ENCODE measurements at places on chromosomes 16 and 17.

- DNase-seq = no peak
Observed at GRCh38 chr17:10772425-10773380, 31.2 kb downstream of the TMEM238L start.

DNA sequence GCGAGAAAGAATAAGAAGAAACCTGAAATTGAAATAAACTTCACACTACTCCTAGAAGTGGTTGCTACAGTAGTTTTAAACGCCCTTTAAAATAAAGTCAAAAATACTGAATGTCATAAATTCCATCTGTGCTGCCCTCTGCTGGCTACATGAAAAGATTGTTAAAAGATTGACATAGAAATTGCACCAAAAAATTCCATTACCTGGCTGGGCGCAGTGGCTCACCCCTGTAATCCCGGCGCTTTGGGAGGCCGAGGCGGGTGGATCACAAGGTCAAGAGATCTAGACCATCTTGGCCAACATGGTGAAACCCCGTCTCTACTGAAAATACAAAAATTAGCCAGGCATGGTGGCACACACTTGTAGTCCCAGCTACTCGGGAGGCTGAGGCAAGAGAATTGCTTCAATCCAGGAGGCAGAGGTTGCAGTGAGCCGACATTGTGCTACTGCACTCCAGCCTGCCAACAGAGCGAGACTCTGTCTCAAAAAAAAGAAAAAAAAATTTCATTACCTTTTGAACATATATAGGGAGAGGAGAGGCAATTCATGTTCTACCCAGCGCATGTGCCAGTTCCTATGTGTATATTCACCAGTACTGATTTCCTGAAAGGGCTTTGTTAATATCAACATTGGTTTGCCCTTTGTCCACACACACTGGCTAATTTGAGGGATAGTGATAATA is 36.5 kb downstream of the CYTH1 start:
- DNase-seq = no peak

GRCh38 chr16:67934306-67935100 is 2.1 kb downstream of the PSMB10 start:
- DNase-seq = no peak

DNA sequence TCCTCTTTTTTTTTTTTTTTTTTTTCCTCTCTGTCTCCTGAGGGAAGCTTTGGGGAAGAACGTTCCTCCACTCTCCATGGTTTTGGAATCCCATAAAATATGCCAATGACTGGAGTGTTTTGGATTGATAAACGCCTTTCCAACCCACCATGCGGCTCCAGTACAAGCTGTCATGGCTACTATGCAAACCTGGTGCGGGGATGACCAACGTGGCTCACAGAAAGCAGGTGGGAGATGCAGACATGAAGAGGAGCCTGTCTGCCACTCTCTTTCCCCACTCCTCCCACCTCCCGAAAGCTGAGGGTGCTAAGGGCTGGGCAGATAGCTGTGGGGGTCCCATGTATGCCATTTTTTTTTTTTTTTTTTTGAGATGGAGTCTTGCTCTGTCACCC is 69.9 kb upstream of the SEC14L1 start:
- DNase-seq = no peak

- no peak for DNase-seq
Observed at GRCh38 chr17:48617471-48618255, 2.6 kb upstream of the HOXB8 start.

- no peak for DNase-seq
Observed at GRCh38 chr17:27549251-27549893, 81.6 kb upstream of the LGALS9 start.

GRCh38 chr16:25065899-25066298 is 45.6 kb upstream of the LCMT1 start:
- DNase-seq = no peak

DNA sequence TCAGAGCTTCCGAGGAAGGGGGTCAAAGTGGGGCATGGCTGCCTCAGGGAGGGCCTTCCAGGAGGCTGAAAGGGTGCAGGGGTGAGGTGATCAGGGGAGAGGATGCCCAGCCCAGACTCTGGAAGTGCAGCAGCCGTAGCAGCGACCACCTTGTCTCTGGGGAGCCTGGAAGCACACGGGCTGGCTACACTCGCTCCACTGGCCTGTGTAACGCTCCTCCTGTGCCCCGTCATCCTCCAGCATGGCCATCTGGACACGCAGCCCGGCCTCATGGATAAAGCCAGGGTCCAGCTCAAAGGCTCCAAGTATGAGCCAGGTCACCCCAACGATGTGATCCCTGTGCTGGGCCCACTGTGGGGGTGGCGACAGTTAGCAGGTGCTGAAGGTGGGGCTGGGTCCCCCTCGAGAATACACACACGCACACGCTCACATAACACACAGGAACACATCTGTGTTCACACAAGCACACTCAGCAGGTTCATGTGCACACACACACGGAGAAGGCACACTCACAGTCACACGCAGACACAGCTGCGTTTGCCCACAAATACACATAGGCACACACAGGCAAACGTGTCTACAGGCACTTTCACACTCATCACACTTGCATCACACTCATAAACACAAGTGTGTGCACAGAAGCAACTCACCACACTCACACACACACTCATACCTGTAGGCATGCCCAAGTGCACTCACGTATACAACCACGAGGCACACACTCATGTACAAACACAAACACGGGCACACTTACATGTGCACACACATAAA is 19.3 kb downstream of the POLR3K start:
- no peak for DNase-seq

- DNase-seq = no peak
Observed at GRCh38 chr17:61255647-61256046, 144.0 kb upstream of the TBX2 start.

DNA sequence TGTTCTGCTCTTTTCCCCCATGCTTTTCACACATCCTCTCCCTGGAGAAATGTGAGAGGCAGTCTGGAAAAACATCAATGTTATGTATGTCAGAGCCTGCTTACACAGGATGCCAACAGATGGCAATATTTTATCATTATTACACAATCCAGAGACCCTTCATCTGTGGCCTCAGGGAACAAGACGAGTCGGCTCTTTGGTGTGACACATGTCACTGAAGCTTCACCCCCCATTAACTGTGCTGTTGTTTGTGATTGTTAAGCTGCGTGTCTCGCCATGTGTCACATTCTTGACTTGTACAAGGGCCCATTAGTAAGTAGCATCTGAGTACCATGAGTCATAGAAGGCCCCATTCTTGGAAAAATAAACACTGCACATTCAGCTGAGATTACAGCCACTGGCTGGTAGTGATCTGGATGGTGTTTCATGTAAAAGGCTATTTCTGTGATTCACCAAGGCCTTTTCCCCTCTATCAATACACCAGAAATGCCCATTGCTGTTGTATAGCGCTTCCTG is 682.1 kb upstream of the SOX9 start:
- no peak for DNase-seq

- DNase-seq = no peak
Observed at GRCh38 chr17:29962656-29963055, 21.2 kb downstream of the EFCAB5 start.

GRCh38 chr17:69800870-69801269 is 274.2 kb upstream of the KCNJ16 start:
- DNase-seq = no peak

DNA sequence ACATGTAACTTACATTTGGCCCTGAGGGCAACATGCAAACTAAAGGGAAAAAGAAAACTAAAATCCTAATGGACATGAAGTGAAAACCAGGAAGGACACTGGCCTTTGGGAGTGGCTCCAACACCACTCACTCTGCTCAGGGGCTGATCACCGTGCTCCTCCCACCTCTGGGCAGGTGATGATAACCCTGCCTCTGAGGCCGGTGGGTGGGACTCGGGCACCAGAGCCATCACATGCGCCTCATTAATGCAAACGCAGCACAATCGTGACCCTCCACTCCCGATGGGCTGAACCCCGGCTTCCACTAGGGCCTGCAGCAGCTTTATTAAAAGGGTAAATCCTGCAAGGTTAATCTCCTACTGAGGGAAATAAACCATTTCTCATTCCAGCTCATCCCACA is 4.7 kb downstream of the KLHDC4 start:
- DNase-seq = no peak

- DNase-seq = no peak
Observed at GRCh38 chr17:45175759-45176115, 14.1 kb downstream of the HEXIM2 start.

DNA sequence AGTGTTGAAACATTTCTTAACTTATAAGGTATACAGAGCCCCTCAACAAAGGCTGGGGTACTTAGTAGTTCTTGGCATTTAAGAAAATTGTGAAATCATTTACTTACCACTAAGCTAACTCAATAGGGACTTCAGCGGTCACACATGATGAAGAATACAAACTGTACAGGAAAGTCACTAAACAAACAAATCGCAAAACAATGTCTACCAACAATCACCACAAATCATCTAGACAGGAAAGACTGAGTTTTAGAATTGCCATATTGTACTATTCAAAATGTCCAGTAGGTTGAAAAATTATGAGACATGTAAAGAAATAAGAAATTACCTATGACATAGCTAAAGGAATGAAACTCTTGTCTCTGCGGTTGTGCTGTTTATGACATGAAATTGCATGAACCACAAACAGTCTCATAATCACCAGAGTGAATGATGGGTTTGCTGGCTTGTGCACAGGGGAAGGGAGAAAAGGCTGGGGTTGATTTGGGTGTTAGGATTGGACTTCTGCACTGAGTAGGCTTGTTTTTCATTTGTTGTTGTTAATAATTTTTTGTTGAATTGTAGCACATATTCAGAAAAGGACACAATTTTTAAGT is 441.1 kb upstream of the MON1B start:
- no peak for DNase-seq

- DNase-seq = no peak
Observed at GRCh38 chr17:81238490-81238814, 403 bp downstream of the TEPSIN start.

DNA sequence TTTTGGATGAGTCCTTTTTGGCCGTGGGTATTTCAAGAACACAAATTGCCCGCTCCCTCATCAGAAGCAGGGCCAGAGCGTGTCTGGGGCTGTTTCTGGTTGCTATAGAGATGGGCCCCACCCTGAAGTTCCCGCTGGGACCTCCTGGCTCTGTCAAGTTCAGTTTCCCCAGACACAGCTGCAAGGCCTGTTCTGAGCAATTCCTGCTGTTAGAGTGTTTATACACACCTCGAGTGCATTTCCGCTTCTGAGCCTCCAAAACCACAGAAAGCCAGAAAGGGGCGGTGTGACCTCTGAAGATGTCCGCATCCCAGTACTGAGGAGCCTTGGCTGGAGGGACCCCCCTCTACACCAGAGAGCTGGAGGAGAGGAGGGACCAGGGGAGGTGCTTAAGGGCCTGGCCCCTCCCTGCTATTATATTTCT is 9.3 kb upstream of the WBP2 start:
- no peak for DNase-seq

- DNase-seq = peak; percentile 42
Observed at GRCh38 chr17:36629252-36629847, 28.0 kb downstream of the MRM1 start.

- DNase-seq = no peak
Observed at GRCh38 chr17:68981288-68981687, 26.1 kb upstream of the ABCA8 start.

GRCh38 chr17:40097931-40098845 is 2.2 kb downstream of the NR1D1 start:
- no peak for DNase-seq

Data from stimulated activated CD4-positive, alpha-beta T cell treated with anti-CD3 and anti-CD28 coated beads, TNF-alpha, amount 100 ng/mL, for 1 hour (primary cell).